ENCODE measurements at places on chromosomes 12 and 14. TPM values are rescaled to one million over a fixed set of nuclear protein-coding genes. Genes with fewer than 3 reads are reported as not detected.

Gene GPD1
- polyA plus RNA-seq, result 222 TPM

Gene HPD
- 4.5 TPM for polyA plus RNA-seq

Gene EMP1
- 782 TPM for polyA plus RNA-seq

Gene CCDC198
- not detected for polyA plus RNA-seq

Gene HCAR3
- 0.81 TPM for polyA plus RNA-seq

Gene FNTB
- 7.2 TPM for polyA plus RNA-seq

Gene PTGER2
- polyA plus RNA-seq, result 8.3 TPM

Gene KLRC2
- polyA plus RNA-seq, result 0.06 TPM

Gene CEP170B
- polyA plus RNA-seq, result 17.1 TPM

Data from adipose tissue (tissue), 3 donors.